Spinal cord (tissue), 10 donors: ENCODE measurements at places on chromosomes 6 and 20. TPM values are rescaled to one million over a fixed set of nuclear protein-coding genes. Genes with fewer than 3 reads are reported as not detected.

The SLC35F1 gene
- 68.4 TPM for polyA plus RNA-seq

The PROKR2 gene
- 2.2 TPM for polyA plus RNA-seq

The SOX18 gene
- 8.7 TPM for polyA plus RNA-seq

The PERP gene
- polyA plus RNA-seq, result 4.6 TPM

The PTK6 gene
- 2.1 TPM for polyA plus RNA-seq

The XKR7 gene
- polyA plus RNA-seq, result 7.9 TPM
